Stimulated activated CD8-positive, alpha-beta memory T cell treated with anti-CD3 and anti-CD28 coated beads, Interleukin-7, amount 100 ng/mL, for 4 hours (primary cell): ENCODE measurements at places on chromosomes 7 and 10.
A peak's percentile ranks its signal among the peaks of the same experiment; 100 is the strongest.

DNA sequence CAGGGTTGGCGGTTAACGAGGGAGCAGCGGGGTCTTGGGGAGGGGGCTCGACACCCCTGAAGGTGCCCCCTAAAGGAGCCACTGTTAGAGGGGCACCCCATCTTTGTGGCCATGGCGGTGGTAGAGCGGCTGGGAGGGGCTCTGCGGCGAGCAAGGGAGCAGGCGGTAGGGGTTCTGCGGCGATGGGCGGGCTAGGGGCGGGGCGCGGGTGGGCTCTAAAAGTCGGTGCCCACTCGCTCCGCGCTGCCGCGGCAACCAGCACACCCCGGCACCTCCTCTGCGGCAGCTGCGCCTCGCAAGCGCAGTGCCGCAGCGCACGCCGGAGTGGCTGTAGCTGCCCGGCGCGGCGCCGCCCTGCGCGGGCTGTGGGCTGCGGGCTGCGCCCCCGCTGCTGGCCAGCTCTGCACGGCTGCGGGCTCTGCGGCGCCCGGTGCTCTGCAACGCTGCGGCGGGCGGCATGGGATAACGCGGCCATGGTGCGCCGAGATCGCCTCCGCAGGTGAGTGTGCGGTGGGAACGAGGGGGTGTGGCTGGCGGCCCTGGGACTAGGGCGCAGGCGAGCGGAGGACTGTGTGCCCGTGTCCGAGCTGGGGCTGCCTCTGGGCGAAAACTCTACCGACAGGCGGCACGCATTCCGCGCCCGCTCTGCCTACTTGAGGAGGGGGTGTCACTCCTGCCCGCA, at the start of gene MEST:
TSS of gene MEST (plus strand) at position 245 of the 682 bp plus-strand sequence. CDS start at position 474, 229 bp downstream.
- DNase-seq: no peak

DNA sequence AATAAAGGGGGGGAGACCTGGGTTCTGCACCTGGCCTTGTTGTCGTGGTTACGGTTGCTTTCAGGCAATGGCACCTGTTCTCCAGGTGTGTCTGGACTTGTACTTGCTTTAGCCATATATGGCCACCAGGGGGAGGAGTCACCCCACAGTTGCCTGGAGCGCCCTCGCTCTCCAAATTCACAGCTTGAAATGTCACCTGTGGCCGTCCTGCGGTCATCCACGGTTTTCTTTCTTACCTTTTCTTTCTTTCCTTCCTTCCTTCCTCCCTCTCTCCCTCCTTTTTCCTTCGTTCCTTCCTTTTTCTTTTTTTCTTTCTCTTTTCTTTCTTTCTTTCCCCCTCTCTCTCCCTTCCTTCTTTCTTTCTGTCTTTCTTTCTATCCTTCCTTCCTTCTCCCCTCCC, 157.2 kb upstream of the ZNF92 start:
- DNase-seq: peak; percentile 24

GRCh38 chr7:1395211-1396070, 63.8 kb downstream of the MICALL2 start:
- DNase-seq: no peak

- DNase-seq: no peak
Observed at GRCh38 chr7:111741811-111742240, 179.5 kb upstream of the IMMP2L start.

- DNase-seq: no peak
Observed at GRCh38 chr7:97422046-97422445, 304.5 kb downstream of the SDHAF3 start.

- DNase-seq: no peak
Observed at GRCh38 chr7:2082139-2082998, 150.4 kb downstream of the MAD1L1 start.

DNA sequence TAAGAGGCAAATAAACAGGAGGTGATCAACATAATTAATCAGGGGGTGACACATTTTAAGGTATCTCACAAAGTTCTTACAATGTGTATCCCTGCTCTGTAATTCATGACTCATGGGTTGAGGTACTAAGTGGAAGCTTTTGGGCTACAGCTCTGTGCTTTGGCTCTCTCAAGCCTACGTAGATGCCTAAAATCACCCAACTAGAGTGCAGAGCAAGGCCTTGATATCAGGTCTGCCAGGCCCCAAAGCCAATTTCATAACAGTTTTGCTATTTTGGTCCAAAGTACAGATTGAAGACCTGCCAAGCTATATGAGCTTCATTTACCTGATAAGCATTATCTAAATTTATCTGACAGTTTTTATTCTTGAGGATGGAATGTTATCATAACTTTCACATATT, 175.3 kb upstream of the BET1 start:
- no peak for DNase-seq

DNA sequence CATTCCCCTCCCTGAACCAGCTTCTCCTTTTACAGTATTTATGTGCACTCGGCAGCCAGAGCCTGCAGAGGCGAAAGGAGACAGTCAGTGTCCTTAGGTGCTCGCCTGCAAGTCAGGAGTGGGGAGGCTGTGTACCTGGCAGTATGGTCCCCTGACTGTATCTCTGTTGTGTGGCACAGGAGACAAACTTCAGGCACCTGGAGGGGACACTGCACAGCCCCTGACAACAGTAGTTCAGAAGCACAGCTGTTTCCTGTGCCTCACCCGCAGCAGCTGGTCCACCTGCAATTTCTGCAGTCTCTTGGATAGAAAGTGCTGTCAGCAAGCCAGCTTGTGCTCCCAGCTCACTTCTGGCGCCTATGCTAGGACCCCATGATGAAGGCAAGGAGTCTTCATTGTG, 73.4 kb upstream of the LAMB4 start:
- DNase-seq: no peak

- DNase-seq: no peak
Observed at GRCh38 chr7:142567201-142568075, 181.8 kb upstream of the PRSS1 start.

DNA sequence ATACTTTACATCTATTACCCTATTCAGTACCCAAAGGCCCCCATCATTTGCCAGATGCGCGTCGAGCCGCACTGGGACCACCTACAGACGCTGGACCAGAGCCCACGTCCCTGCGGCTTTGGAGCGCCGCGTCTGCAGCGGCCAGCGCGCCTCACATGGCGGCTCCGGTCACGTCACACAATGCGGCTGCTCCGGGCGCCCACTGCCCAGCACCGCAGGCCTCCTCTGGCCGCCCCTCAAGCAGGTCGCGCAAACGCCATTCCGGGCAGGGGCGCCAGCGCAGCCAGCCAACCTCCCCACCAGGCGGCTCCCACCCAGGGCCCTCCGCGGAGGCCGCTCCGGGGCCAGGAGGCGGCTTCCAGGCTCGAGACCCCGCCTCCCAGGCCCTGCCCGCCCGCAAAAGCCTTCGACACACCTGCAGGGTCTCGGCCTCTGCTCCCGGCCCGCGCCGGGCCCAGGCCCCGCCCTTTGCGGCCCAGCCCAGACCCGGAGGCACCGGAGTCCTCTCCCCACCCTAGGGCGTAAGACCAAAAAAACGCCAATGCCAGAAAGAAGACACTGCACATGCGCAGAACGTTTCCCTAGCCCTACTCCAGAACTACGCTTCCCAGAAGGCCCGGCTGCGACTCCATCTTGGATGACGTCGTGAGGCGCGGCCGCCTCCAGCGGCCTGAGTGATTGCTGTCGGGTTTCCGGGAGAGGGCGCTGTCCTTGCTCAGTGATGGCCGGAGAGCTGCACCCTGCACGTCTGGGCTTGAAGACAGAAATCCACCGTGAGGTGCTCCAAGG, at the start of gene ZNF25:
TSS of gene ZNF25 (minus strand) at position 557 of the 789 bp plus-strand sequence. CDS start 4,925 bp downstream, outside the sequence.
- DNase-seq: peak; percentile 97

GRCh38 chr10:95509251-95509650, 51.9 kb downstream of the SORBS1 start:
- DNase-seq: no peak

DNA sequence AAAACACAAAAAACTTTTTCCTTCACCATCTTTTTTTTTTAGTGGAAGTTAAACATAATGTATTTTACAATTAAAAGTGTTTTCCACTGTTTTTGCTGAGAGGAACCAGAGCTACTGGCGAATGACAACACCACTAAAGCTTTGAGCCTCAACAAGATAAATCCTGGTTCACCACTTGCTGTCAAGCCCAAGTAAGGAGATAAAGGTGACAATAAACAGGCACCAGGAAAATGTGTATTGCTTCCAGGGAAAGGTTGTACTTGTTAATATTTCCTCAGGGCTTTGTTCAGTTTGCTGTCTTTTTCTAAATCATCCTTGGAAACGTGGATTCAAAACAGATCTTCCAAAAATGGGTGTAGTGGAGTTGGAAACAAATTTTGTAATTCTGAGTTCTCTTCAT, 109.9 kb upstream of the ANKRD30A start:
- DNase-seq: no peak

DNA sequence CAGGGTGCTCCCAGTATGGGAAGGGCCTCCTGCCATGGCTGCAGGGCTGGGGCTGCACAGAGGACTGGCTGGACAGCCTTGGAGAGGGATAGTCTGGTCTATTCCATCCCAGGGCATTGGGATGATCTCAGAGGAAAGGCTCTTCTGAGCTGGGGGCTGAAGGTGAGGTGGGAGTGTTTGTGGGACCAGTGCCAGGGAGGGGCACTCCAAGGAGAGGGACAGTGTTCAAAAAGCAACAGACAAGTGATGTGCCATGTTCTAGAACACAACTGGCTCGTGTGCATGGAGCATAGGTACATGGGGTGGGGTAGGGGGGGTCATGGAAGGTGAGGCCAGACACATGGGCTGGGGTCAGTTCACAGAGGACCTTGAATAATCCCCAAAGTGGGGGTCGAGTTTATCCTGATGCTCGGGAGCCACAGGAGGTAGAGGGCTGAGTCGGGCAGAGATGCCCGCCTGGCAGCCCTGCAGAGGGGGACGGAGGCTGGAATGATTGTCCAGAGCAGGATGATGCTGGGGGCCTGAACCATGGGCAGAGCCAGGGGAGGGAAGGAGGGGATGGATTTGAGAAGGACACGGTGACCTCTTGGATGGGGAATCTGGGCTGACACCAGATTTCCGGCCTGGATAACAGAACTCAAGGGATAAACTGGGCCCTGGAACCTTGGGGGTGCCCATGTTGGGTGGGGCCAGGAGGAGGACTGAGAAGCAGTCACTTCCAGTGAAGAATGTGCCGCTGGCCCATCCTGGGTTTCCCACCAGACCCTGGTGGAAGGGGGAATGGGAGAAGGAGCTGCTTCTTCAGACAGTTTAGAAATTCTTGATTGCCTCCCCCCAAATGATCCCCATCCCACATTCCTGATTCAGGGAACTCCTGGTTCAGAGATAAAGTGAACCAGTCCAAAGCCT, 50.4 kb downstream of the NEURL1 start:
- no peak for DNase-seq

GRCh38 chr10:77636967-77637531, 559 bp downstream of the KCNMA1 start:
- DNase-seq: no peak

- no peak for DNase-seq
Observed at GRCh38 chr10:73758704-73759511, 14.7 kb downstream of the SEC24C start.

DNA sequence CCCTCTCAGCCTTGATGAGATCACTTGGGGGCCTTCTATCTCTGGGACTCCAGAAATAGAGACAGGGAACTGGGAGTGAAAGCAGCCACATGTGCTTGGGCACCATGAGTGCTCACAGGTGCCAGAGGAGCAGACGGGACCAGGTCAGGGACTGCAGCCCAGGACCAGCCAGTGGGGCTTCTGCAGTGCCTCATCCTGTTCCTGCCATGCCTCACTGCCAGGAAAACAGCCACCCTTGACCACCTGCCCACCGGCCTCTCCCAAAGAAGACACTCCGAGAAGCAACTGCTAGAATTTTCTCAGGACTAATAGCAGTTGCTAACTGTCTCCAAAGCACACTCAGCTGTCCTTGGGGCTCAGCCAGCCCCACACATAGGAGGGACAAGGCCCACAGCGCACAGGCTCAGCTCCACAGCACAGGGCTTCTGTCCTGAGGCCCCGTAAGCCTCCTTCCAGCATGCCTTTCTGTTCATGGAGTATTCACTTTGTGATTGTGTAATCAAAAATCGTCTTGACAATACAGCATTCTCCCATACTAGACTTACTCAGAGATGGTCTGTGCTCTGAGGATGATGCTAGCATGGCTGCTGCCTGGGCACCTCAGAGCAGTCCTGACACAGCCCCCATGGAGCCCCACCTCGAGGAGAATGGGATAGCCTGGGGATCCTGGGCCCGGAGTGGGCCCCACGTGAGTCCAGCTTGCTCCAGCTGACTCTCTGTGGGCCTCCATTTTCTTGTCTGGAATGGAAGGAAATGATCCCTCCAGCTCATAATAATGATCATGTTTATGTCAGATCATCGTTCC, 115.7 kb upstream of the RET start:
- no peak for DNase-seq

DNA sequence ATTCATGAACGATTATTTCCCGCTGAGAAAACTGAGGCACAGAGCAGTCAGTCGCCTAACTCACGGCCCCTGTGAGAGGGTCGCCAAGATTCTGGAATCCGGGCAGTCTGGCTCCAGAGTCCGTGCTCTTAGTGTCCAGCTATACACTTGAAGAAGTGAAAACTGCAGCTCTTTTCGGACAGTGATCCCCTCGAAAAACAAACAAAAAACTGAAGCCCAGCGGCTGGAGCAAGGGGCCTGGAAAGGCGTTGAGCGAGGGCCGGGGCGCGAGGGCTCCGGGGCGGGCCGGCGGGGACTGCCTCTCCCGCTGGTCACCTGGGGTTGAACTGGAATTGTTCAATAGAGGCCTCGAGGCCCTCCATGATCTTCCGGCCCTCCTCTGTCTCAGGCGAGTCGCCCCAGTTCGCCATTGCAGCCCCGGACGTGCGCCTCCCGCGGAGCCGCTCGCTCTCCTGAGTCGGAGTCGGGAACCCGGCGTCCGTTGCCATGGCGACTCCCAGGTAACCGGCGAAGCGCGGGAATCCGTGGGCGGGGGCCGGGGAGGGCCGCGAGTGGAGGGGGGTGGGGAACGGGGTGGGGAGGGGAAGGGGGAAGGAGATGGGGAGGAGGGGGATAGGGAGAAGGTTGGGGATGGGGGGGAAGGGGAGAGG, 881 bp downstream of the C10orf67 start:
- peak; percentile 25 for DNase-seq

DNA sequence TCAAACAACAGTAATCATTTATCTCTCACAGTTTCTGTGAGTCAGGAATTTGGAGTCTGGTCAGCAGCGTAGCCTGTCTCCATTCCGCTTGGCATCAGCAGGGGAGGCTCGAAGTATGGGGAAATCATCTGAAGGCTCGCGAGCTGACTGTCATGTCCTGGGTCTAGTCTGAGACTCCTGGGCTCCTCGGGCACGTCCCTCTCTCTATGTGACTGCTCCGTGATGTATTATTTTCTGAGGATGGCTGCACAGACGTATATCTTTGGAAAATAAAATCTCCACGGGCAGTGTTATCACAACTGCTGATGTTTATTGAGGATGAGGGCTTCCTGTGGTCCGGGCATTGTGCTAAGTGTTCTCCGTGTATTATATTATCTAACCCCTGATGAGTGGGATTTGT, 23.3 kb upstream of the PCGF5 start:
- no peak for DNase-seq
